G401 (cell line): ENCODE measurements at places on chromosomes 2 and 18.
A peak's percentile ranks its signal among the peaks of the same experiment; 100 is the strongest.

GRCh38 chr2:23924589-23925359, 2.1 kb downstream of the ATAD2B start:
- DNase-seq, result peak; percentile 21

GRCh38 chr18:26649193-26649543, 100.8 kb upstream of the KCTD1 start:
- no peak for DNase-seq

- peak; percentile 25 for DNase-seq
These were observed 964 bp upstream of the ST3GAL5 start for GRCh38 chr2:85889627-85890281.

DNA sequence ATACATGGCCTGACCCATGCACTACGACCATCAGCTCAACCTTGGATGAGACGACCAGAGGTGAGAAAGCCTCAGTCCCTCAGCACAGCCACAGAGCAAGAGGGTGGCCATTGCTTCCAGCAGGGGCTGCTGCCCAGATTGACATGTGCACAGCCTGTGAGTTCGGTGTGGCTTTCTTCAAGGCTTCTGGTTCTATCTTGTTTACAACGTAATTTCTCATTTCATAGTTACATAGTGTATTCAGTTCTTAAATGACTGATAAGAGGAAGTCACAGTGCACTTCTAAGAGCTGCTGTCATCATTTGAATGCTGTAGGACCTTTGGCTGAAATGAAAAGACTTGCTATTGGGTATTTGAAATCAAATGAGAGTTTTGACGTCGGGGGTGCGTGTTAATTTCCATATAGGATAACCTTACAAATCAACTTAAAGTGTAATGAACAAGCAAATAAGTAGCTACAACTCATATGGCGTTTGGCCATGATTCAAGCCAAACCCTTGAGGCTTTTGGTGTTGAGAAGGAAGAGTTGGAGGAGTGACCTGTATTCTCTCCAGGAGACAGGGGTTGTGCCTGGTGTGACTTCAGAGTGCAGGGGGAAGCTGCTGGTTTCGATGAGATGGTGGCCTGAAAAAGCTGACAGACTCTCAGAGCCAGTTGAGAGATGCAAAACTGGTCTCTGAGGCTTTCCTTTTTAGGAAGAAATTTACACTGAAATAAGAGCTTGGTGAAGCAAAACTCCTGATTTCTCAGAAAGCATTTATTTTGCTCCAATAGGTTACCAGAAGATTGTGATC, 51.0 kb downstream of the TSHZ1 start:
- DNase-seq, result no peak

- no peak for DNase-seq
These were observed 1026.7 kb upstream of the ACVR2A start for GRCh38 chr2:146818122-146818521.

DNA sequence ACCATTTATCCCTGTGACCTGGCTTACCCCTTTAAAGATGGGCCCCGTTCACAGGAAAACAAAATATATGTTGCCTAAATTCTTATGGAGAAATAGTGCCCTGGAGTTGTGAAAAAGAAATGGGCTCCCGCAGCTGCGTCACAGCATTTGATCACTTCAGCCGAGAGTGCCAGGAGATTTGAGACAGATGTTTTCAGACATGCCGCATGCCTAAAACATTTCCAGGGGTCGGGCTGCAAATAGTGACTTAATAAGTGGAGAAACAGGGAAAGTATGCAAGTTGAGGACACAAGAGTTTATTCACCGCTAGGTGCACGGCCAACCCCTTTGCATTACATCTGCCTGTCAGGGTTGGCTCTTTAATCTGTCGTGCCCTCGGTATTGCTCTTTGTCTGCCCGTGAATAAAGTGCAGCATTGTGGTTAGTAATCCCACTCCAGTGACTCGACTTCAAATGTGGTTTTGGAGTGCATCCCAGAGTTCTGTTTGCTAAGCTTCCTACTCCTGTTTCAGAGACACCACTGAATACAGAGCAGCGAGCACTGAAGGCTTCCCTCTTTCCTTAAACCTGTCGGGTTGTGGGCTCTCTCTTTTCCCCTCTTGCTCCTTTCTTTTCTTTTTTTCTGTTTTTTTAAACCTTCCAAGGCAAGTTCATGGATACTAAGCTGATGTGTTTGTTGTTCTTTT, 187.5 kb downstream of the LTBP1 start:
- DNase-seq, result peak; percentile 10

DNA sequence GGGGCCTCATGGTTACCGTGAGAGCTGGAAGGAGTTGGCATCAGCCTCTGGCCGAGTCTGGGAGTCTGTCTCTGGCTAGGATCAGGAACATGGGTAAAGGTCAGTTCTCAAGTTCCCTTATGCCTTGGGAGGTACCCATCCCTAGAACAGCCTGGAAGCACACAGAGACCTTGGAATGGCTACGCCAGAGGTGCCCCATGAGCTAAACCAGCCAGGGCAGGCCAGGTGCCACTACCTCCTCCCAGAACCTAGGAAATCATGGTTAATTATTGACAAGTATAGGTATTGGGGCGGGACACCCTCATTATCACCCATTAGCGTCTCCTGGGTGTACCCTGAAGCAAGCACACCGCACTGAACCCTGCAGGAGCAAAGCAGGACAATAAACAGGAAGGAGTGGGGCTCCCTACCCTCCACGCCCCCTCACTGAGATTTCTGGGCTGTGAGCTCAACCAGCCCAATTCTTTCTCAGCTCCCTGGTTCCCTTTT, 3.0 kb upstream of the ASPRV1 start:
- no peak for DNase-seq

- DNase-seq, result no peak
These were observed 288.1 kb downstream of the CCDC178 start for GRCh38 chr18:33152376-33152775.

DNA sequence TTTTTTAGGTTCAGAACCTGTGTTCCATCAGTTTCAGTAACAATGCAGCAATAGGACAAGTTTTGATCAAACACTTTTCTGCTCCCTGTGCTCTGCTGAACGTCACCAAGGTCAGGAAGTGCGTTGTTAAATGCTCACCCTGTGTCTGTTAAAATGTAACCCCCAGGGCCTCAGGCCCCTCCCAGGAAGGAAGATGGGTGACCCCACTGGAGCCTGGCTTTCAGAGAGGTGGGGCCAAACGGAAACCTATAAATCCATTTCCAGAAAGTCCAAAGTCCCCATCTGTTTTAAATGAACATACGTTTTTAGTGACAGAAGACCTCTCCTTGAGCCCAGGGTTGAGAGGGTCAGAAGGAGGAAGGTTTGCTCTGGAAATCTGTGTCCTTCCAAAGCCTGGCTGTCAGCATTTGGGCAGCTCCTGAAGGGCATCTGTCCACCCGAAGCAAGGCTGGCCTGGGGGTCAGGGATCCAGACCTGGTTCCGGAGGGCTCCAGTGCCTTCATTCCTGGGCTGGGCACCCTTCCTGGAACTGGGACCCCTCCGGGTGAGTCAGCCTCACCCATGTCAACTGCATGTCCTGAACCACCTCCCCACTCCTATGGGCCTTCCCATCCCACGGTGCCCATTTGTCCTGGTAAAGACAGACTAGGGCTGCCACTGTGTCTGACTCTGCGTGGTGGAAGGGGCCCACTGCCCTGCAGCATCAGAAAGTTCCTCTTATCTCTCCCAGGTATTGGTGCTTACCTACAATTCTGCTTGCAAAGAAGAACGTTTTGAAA, 117.4 kb upstream of the COPS8 start:
- DNase-seq, result no peak

DNA sequence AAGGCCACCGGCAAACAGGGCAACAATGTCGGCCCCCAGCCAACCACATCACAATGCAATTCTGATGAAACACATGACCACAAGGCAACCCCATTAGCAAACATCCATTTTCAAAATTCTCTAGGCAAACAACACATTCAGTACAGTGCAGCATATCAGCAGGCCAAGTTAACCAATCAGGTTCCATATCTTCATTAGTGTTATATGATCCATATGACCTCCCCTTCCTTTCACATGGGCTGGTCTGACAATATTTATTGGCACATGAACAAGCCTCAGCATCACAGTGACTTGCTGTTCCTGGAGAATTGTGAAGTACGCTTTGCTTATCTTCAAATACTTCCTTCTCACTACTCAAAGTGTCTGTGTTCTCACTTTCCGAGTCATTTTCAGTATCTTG, 19.8 kb downstream of the RNF103 start:
- DNase-seq, result no peak

- no peak for DNase-seq
These were observed 132.1 kb downstream of the COL6A3 start for GRCh38 chr2:237281836-237282306.
